ENCODE measurements at places on chromosomes 12 and 14.

DNA sequence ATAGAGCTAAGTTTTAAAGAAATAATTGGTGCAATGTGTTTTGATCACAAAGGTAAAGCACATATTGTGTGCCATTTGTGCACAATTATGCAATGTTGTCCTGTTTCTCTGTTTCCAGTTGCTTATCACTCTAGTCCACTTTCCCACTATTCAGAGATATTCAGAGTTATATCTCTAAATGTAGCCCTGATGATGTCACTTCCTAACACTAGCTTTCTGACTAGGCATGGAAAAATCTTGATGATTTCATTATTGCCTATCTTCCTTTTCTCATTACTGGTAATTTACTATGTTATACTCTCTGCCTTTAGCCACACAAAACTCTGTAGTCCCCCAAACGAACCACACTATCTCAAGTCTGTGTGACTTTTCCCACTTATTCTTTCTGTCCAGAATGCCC is 221.2 kb downstream of the TRHDE start:
- DNase-seq: no peak

GRCh38 chr14:29126361-29126760 is 359.8 kb downstream of the FOXG1 start:
- no peak for DNase-seq

GRCh38 chr12:94979941-94980340 is 23.6 kb downstream of the NDUFA12 start:
- no peak for DNase-seq

- DNase-seq: no peak
Measured at GRCh38 chr14:105141486-105142281, 26.9 kb downstream of the JAG2 start.

DNA sequence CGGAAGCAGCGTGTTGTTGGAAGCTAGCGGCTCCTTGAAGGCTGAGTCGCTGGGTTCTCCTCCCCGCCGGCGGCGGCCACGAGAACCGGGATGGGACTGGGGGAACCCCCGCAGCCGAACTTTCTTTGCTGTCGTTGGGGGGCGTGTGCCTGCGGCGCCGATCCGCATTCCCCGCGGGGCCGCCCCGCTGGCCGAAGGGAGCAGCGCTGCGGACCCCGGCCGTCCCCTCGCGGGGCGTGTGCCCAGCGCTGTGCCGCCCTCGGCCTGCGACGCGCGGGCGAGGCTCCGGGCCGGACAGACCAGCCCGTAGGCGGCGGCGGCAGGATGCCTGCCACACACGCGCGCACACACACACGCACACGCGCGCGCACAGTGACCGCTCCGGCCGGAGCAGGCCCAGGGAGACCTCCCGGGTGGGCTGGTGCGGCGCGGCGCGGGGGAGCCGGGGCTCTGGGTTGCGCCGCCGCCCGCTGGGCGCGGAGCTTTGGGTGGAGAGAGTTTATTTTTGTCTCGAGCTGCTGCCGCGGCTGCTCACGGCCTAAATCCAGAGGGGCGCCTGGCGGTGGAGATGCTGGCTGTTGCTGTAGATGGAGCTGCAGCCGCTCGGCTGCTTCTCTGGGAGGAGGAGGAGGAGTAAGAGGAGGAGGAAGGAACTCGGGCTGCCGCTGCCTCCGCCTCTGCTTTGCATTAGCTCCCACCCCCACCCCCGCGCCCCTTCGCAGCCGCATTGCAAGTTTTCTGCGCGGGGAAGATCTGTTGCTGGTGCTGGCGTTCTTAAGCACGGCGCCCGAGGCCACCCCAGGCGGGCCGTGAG is at the start of gene SAMD4A:
TSS of gene SAMD4A (plus strand) at position 719 of the 814 bp plus-strand sequence. CDS start 789 bp downstream, outside the sequence.
- DNase-seq: no peak

DNA sequence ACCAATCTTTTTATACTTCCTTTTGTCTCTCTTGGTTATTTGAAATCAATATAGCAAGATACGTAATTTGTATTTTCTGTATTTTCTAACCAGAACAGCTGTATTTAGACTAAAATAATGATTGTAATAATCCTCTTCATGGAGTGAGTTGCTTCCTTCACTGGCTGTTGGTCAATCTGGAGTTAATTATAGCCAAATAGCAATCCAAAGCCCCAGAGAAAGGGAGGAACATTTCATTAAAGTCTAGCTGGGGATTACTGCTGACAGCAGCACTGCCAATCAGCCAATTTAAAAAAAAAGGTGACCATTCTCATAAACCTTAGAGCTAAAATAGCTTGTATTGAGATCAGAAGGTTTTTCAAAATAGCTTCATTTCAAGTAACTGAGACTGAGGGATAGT is 118.0 kb downstream of the TRHDE start:
- no peak for DNase-seq

GRCh38 chr12:32053881-32054624 is 52.6 kb upstream of the BICD1 start:
- DNase-seq: no peak

DNA sequence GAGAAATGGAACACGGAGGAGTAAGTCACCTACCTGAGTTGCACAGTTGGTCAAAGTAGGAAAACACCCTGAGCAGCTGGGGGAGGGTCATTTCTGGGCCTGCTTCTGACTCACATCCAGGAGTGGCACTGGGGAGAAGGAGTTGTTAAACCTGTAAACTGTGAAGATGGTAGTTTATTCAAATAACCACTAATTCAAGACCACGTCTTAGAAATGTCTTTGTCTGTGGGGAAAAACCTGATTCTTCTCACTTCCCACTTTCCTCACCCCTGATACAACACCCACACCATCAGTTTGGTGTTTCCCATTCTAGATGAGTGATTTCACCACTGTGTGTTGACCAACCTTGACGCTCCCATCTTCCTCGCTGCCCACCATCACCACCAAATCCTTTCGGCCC is 207.1 kb downstream of the ANO4 start:
- no peak for DNase-seq

- no peak for DNase-seq
Measured at GRCh38 chr12:122130150-122130549, 43.9 kb downstream of the IL31 start.

DNA sequence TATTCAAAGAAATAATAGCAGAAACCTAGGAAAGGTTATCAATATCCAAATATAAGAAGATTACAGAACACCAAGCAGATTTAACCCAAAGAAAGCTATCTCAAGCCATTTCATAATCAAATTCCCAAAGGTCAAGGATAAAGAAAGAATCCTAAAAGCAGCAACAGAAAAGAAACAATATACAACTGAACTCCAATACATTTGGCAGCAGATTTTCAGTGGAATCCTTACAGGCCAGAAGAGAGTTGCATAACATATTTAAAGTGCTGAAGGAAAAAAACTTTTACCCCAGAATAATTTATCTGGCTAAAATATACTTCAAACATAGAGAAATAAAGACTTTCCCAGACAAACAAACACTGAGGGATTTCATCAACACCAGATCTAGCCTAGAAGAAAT is 54.3 kb downstream of the DENND5B start:
- DNase-seq: no peak

- no peak for DNase-seq
Measured at GRCh38 chr14:69594846-69595245, 16.6 kb upstream of the SUSD6 start.

GRCh38 chr12:106759526-106760183 is 14.8 kb upstream of the RIC8B start:
- DNase-seq: no peak

- no peak for DNase-seq
Measured at GRCh38 chr14:105071326-105071725, 6.1 kb upstream of the GPR132 start.

- DNase-seq: no peak
Measured at GRCh38 chr14:57485635-57486034, 8.0 kb downstream of the CCDC198 start.

DNA sequence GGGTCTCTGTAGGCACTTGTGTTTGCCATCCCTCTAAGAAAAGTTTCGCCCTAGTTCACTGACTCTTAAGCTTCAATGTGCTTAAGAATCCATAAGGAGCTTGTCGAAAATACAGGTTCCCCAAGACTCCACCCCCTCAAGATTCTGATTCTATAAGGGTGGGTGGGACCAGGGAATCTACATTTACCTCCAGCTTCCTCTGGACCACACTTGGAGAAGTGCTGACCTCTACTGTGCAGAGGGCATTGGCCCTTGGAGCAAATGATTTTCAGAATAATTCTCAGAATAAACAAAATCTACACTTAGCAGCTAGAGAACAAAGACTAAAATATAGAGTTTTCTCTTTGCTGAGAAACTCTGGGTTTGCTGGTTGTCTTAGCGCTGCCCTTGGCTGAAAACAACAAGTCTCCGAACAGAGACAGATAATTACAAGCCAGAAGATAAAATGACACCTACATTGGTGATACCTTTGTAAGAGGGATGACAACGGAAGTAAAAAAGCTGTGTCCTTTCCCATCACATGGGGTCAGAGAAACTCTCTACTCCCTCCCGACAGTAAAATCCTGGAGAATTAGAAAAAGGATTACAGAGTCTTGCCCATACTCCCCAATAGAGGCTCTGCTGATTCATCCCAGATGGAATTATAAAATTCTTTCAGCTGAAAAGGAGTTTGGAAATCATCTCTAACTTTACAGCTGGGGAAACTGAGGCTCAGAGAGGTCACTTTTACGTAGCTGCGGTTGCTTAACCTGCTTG is 4.8 kb downstream of the TGFB3 start:
- DNase-seq: no peak

DNA sequence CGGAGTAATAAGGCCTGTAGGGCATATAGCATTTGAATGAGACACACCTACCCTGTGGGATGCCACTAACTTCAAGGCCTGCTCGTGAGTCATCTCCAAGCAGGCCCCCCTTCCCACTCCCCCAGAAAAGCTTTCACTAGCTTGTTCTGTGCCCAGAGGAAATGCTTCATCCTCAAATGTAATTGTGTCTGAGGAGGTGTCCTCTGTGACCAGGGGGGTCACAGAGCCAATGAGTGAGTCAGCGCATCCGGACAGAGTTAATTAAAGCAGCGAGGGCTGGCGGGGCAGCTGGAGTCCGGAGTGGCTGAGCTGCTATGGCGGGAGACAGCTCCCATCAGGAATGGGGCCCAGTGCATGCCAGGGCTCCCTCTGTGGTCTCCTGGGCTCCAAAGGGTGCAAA is 27.0 kb upstream of the ESRRB start:
- DNase-seq: peak; percentile 33

- DNase-seq: no peak
Measured at GRCh38 chr12:102685172-102685571, 204.8 kb upstream of the IGF1 start.

DNA sequence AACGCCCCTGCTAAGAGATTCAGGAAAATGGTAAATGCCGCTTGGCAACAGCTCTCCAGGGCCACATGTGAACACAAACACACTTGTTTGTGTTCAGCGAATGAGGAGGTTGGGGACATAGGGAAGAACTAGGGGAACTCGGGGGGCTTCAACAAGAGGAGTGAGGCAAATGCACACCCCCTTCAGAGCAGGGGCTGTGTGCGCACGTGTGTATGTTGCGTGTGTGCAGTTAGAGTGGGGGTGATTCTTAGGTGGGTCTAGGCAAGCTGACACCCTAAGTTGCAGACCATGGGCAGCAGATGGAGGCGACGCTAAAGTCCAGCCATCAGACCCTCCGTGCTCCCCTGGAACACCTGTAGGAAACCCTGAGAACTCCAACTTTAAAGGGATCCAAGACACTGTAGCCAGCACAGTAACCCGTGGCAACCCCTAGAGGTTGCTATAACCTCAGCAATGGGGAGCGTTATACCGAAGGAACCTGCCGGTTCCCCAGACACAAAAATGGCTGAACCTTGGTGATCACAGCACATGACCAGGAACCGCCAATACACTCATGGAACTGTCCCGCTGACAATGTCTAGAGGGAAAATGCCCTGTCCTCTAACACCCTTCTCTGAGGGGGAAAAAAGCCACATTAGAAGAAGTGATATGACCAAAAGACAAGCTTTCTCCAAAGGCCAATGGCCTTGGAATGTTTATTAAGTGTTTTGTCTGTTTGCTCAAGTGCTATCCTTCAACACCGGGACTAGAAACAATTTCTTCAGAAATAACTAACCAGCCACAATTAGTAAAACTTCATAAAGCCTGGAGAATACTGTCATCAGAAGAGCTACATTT is 86.5 kb upstream of the CEP83 start:
- no peak for DNase-seq

GRCh38 chr14:68786491-68787091 is 6.3 kb downstream of the ZFP36L1 start:
- DNase-seq: no peak

DNA sequence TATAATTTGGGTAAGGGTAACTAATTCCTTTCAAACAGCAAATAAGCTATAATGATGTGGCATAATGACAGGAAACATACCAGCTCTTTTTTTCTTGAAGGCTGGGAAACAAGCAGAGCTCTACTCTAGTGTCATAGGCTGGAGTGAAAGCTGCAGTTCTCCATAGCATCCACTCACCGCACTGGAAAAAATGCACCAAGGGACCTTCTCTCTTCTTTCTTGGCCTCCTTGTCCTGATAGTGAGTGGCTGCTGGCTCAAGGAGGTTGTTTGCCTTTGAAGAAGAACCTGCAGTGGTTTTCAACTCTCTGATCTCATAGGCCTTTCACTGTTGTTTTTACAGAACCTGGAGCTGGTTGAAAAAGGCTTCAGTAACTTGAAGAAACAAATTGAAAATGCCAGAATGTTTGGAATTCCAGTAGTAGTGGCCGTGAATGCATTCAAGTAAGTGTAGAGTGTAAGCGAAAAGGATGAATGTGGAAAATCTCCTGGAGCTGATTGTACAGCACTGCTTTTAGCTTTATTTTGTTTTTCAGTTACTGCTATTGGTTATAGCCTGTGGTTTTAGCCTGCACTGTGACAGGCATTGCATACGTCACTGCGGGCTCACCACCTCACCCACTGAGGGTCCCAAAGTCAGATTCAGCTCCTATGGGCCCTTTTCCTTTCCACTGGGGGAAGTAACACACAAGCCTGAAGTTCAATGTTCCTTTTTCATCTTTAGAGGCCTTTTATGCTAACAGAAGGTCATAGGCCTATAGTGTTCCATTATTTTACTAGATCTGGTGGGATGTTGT is 17.2 kb upstream of the AKAP5 start:
- no peak for DNase-seq

DNA sequence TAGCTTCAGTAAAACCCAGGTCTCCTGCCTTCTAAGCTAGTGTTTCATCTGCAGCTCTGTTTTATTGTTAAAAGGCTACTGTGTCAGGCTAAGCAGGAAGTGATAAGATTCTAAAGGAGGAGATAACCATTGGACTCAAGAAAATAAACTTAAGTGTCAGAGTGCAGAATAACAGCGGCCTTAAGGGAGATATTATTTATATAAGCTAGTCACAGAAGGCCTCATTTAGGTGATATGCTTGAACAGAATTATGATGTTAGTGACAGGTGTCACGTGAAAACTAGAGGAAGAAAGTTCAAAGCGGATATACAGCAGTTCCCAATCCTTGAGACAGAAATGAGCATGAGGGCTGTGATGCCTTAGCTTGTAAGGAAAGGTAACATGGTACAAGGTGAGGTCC is 373.4 kb downstream of the FOXG1 start:
- DNase-seq: no peak

DNA sequence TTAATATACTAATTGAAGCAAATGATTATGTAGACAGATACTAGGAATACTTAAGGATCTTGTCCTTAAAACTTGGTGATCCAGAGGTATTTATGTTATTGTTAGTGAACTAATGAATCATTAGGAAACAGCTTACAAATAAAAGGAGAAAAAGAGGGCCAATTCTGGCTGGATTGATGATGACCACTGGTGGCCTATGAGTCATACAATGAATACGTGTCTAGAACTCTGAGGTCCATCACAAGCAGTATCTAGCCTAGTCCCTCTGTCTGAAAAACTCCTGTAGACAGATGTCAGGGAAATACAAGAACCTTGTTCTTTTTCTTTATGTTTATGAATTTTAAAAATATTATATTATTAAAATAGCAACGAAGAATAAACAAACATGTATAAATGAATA is 51.7 kb upstream of the RTL1 start:
- DNase-seq: peak; percentile 14

All from GM04503 (cell line).